Natural killer cell treated with Interleukin-12 subunit alpha and Interleukin-12 subunit beta and Interleukin-15 and Interleukin-18, amount 100 ng/mL, for 72 hours (primary cell): ENCODE measurements at places on chromosomes 12 and 14. TPM values are rescaled to one million over a fixed set of nuclear protein-coding genes. Genes with fewer than 3 reads are reported as not detected.

The ACVRL1 gene
- not detected for total RNA-seq

The TROAP gene
- 103 TPM for total RNA-seq

The HOXC12 gene
- total RNA-seq: not detected

The CHD8 gene
- total RNA-seq: 147 TPM

The TGFB3 gene
- total RNA-seq: 1.4 TPM

The MDGA2 gene
- not detected for total RNA-seq

The GCN1 gene
- total RNA-seq: 126 TPM

The EIF5 gene
- total RNA-seq: 316 TPM

The C12orf60 gene
- 2.3 TPM for total RNA-seq

- H3K27me3 ChIP-seq: peaks cover 33% of the 10 kb centered on the region
- H3K27ac ChIP-seq: no peak within 1 kb of the TSS
- H3K4me1 ChIP-seq: no peaks in the 10 kb centered on the region
- H3K4me3 ChIP-seq: peak within 1 kb of the TSS; percentile 86
These were observed at the start of gene FGD4 for GRCh38 chr12:32399370-32400113. Gene FGD4 (plus strand): TSS chr12:32399558.

GRCh38 chr14:105388110-105388951 is 10.0 kb upstream of the TEX22 start:
- no peak overlapping the region for H3K27ac ChIP-seq
- H3K4me1 ChIP-seq: peaks cover 2% of the 10 kb centered on the region
- H3K4me3 ChIP-seq: no peak overlapping the region
- no peaks in the 10 kb centered on the region for H3K27me3 ChIP-seq

DNA sequence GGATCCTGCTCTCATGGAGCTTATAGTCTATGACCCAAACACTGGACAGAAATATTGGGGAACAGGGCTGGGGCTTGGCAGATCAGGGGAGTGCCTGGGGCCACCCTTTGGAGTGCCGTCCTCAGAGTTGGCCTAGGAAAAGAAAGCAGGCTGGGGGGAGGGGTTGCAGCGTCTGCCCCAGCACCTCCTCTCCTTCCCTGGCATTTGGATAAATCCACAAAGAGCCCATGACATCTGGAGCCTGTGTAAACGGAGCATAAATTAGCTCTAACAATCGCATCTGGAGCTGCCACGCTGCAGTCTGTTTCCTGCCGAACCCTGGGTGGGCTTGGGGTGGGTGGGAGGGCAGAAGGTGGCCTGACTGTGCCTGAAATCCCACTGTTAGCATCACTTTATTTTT is 63.8 kb downstream of the MVK start:
- H3K27me3 ChIP-seq: no peaks in the 10 kb centered on the region
- H3K4me3 ChIP-seq: no peak overlapping the region
- H3K27ac ChIP-seq: no peak overlapping the region
- H3K4me1 ChIP-seq: no peaks in the 10 kb centered on the region

GRCh38 chr12:1797011-1797901 is 23.1 kb upstream of the LRTM2 start:
- peak; percentile 81 for DNase-seq
- no peaks in the 10 kb centered on the region for H3K36me3 ChIP-seq
- H3K27me3 ChIP-seq: no peaks in the 10 kb centered on the region
- H3K4me3 ChIP-seq: peak overlapping the region; percentile 87

GRCh38 chr12:50572287-50572686 is 67.5 kb downstream of the DIP2B start:
- H3K27ac ChIP-seq: no peak overlapping the region
- H3K4me1 ChIP-seq: peaks cover 19% of the 10 kb centered on the region
- no peak overlapping the region for H3K4me3 ChIP-seq
- DNase-seq: no peak
- no peaks in the 10 kb centered on the region for H3K36me3 ChIP-seq

GRCh38 chr14:102930753-102931579 is 8.5 kb downstream of the AMN start:
- H3K36me3 ChIP-seq: no peaks in the 10 kb centered on the region
- peak; percentile 35 for DNase-seq
- H3K4me3 ChIP-seq: no peak overlapping the region
- H3K27ac ChIP-seq: no peak overlapping the region
- H3K4me1 ChIP-seq: peaks cover 4% of the 10 kb centered on the region
- H3K27me3 ChIP-seq: peaks cover 6% of the 10 kb centered on the region

DNA sequence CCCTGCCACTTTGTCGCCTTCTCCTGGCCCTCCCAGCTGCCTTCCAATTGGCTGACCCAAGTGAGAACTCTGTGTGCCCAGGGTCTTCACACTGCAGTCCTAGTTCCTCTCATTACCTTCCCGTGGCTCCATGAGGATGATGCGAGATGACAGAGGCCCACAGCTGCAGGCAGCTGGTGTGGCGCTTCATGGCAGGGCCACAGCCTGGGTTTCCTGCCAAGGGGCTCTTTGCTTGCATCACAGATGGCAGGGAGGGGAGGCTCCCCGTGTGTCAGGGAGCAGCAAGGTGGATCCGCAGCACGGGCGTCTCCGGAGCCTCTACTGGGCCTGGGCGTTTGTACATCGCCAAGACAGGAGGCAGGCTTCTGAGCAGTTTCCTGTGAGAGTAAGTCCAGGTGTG is 28.9 kb downstream of the DEGS2 start:
- peaks cover 10% of the 10 kb centered on the region for H3K4me1 ChIP-seq
- H3K4me3 ChIP-seq: no peak overlapping the region
- H3K27ac ChIP-seq: peak overlapping the region; percentile 57
- H3K36me3 ChIP-seq: peaks cover 5% of the 10 kb centered on the region
- no peaks in the 10 kb centered on the region for H3K27me3 ChIP-seq

- no peak for DNase-seq
- no peak overlapping the region for H3K27ac ChIP-seq
- H3K36me3 ChIP-seq: no peaks in the 10 kb centered on the region
- peaks cover 24% of the 10 kb centered on the region for H3K27me3 ChIP-seq
These were observed 70.9 kb downstream of the VWF start for GRCh38 chr12:6053541-6053940.
